Adipose tissue (tissue), 3 donors: ENCODE measurements at places on chromosomes 1 and 21. TPM values are rescaled to one million over a fixed set of nuclear protein-coding genes. Genes with fewer than 3 reads are reported as not detected.

The LAMB3 gene
- 3.3 TPM for polyA plus RNA-seq

The SMPDL3B gene
- 1.0 TPM for polyA plus RNA-seq

The C1orf87 gene
- polyA plus RNA-seq = 0.06 TPM

The IVL gene
- polyA plus RNA-seq = not detected

The GSTM1 gene
- not detected for polyA plus RNA-seq

The EDARADD gene
- 1.6 TPM for polyA plus RNA-seq

The ETV3L gene
- not detected for polyA plus RNA-seq

The FMO5 gene
- polyA plus RNA-seq = 5.3 TPM

The CAMK2N1 gene
- 6.2 TPM for polyA plus RNA-seq

The IGSF21 gene
- polyA plus RNA-seq = 0.46 TPM

The LCK gene
- 1.0 TPM for polyA plus RNA-seq
